ENCODE measurements at places on chromosomes 7 and 10. TPM values are rescaled to one million over a fixed set of nuclear protein-coding genes. Genes with fewer than 3 reads are reported as not detected.

CCDC3 gene
- 5.4 TPM for total RNA-seq

GRCh38 chr10:46223064-46223480, 63.7 kb upstream of the ANTXRL start:
- H3K4me1 ChIP-seq = peaks cover 2% of the 10 kb centered on the region
- H3K4me3 ChIP-seq = no peak overlapping the region
- no peak for DNase-seq

ATRNL1 gene
- 39.6 TPM for total RNA-seq

DNA sequence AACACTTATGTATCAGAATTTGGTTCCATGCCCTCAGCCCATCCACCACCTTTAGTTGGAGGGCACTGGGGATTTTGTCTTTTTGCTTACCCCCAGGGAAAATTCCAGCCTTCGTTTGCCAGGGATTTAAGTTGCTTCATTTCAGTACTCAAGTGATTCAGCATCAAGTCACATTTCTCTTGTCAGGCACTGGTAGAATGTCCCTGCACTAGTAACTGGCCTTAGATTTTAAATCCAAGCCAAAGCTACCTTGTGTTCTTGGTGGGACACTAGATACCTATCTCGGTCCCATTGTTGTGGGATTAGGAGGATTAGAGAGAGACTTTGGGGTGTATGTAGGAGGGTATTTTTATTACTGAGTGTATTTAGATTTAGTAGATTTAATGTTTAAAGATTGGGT, 613.1 kb downstream of the SUGCT start:
- no peaks in the 10 kb centered on the region for H3K27me3 ChIP-seq
- peaks cover 15% of the 10 kb centered on the region for H3K4me1 ChIP-seq
- no peak overlapping the region for H3K4me3 ChIP-seq

SLC39A12 gene
- total RNA-seq = not detected

DNA sequence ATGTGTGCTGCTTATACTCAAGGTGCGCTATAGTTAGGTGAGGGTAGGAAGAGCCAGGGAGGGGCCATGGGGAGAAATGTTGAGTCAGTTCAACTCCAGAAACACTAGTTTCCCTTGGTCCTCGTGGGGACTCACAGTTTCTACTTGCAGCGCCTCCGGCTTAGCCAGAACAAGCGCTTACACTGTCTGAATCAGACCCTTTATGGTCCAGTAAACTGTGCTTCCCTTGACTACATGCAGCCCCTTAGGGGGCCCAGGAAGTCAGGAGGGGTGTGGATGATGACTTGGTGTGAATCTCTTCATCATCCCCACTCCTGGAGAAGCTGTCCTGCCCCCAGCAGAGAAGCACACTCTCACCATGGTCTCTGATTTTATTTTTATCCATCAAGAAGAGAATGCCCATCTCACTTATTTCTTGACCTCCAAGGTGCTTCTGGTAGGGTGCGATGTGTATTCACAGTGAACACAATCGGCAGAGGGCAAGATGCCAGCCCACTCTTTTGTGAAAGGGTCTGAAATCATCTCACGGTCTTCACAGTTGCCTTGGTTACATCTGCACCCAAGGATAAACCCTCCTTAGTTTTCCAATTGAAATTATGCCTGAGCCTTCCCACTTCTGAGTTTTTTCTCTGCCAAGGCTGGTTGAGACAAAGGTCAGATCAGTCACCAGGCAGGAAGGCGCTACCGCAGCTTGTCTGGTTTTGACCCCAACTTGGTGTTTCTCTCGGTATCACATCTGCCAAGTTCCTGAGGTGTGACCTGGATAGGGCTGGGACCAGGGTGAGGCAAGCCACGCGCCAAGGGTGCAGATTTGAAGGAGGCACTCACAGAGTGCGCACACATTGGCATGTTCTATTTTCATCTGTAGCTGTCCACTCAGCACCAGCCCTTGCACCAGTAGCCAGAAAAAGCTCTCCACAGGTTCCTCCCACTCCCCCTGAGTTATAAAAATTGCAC, 62.7 kb upstream of the LRRC4 start:
- no peak overlapping the region for H3K27ac ChIP-seq
- no peak overlapping the region for H3K4me3 ChIP-seq
- H3K4me1 ChIP-seq = no peaks in the 10 kb centered on the region
- no peaks in the 10 kb centered on the region for H3K27me3 ChIP-seq

DNA sequence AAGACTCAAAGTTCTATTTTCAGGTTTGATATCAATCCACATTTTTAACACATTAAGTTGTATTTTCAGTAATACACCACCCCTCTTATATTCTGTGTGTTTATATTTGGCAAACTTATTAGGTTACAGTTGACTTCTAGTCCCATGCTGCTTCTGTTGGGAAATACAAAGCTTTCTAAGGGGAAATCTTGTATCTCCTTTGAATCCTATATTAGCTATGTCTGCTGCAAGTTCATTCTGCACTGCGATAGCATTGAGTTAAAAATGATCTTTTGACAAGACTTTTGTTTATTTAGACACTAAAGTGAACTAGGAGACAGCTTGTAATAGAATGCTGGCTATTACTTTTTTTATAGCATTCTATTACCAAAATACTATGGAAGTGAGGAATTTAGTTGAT, 625.1 kb upstream of the ANKRD30A start:
- peaks cover 11% of the 10 kb centered on the region for H3K4me1 ChIP-seq
- no peak overlapping the region for H3K4me3 ChIP-seq
- peaks cover 3% of the 10 kb centered on the region for H3K27me3 ChIP-seq
- no peak overlapping the region for H3K27ac ChIP-seq
- no peaks in the 10 kb centered on the region for H3K36me3 ChIP-seq

Data from mesothelial cell of epicardium (in vitro differentiated cells).